ENCODE measurements at places on chromosomes 16 and 17.

DNA sequence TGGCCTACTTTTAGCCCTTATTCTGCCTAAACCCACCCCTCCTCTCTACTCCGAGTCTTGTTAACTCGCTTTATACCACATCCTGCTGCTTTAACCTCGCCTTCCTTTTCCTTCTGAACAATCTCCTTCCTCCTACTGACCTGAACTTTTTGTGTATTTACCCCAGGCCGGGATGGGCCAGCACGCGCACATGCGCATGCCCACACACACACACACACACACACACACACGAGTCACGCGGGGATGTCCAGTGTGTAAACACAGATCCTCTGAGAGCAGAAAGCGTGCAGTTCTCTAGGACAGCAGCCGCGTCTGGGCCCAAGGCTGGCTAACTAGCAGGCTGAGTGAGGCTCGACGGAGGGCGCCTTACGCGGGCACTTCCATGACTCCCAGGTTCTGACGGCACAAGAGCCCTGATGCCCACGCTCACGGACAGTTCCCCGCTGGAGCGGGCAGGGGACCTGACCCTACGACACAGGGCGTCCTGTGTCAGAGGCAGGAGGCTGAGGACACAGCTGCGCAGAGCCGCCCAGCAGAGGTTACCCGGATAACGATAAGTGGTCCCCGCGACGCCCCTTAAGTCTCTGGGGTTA, 610 bp downstream of the PIK3R5 start:
- DNase-seq, result peak; percentile 80

- no peak for DNase-seq
Measured at GRCh38 chr16:27429330-27429871, 27.4 kb downstream of the IL21R start.

DNA sequence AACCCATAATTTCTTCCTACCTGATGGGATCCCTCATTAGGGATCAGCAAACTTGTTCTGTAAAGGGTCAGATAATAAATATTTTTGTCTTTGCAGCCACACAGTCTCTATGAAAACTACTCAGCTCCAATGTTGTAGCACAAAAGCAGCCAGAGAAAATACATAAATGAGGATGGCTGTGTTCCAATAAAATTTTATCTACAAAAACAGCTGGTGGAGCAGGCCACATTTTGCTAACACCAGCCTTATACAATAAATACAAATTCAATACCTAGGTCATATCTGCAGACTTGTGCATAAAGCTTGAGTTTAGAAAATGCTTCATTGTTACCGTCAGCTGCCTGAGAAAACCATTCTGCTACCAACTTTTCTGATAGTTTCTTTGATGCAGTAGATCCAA, 38.4 kb upstream of the INTS2 start:
- DNase-seq, result no peak

- DNase-seq, result peak; percentile 69
Measured at GRCh38 chr17:60139438-60140285, 10.1 kb upstream of the CA4 start.

GRCh38 chr16:85733155-85733838, 17.6 kb downstream of the C16orf74 start:
- no peak for DNase-seq

- no peak for DNase-seq
Measured at GRCh38 chr17:40402668-40403067, 15.0 kb downstream of the TOP2A start.

DNA sequence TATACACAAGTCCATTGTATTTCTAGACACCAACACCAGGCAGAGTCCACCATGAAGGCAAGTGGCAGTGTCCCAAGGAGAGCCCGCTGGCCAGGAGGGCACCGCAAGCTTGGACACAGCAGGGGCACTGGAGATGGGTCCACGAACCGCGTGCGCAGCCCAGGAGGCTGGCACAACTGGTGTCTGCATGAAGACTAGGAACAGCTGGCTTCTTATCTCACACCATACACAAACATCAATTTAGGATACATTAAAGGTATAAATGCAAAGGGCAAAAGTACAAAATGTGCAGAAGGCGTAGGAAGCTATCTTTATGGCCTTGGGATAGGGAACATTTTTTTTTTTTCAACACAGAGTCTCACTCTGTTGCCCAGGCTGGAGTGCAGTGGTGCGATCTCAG, 52.4 kb downstream of the ANKRD11 start:
- DNase-seq, result no peak

DNA sequence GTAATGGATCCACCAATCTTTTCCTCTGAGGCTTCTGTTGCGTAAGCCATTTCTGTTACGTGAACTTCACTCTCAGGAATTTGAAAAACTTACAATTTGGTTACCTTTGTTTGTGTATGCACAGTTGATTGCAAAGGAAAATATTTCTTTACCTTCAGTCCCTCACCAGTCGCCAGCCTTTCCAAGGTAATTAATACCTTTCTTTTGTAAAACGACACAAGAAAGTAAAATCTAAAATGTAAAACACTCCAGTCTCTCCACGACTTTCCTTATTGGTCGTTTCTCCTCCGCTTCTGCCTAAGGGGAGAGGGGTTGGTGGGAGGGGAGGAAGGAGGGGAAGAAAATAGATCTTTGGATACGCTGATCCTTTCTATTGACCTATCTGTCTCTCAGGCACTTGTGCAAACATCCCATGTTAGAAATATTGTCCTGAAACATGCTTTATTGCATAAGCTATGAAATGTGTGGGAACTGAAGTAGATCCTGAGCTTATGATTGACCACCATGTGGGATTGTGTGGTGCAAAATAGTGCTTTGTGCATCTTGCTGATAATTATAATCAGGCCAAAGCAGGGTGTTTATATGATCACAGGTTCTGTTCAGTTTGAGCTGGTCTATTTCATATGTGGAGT, 32.4 kb upstream of the EFCAB13 start:
- DNase-seq, result no peak

- DNase-seq, result no peak
Measured at GRCh38 chr17:61728297-61728836, 135.0 kb downstream of the BRIP1 start.

GRCh38 chr17:2634361-2634960, 41.0 kb downstream of the PAFAH1B1 start:
- DNase-seq, result no peak

GRCh38 chr17:19991252-19991885, 13.7 kb upstream of the AKAP10 start:
- DNase-seq, result no peak

DNA sequence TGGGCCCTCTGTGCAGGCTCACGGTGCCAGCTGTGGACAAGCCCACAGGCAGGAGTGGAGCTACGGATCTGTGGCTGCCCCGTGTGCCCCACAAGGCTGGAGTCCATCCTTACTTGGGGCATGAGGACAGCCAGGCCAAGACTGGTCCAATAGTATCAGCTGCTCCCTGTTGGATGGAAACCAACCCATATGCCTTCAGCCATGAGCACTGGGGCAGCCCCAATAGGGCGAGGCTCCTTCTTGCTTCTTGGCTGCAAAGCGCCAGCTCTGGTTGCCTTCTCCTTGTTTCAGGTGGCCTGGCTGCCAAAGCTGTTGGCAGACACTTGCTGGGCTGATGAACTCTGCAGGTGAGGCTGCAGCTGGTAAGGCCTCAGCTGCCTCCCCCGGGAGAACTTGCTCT, 188.0 kb downstream of the ENGASE start:
- no peak for DNase-seq

- no peak for DNase-seq
Measured at GRCh38 chr16:11398851-11399250, 53.6 kb downstream of the RMI2 start.

GRCh38 chr17:69078864-69079263, 18.1 kb upstream of the ABCA9 start:
- no peak for DNase-seq

- DNase-seq, result no peak
Measured at GRCh38 chr16:72291121-72291520, 119.2 kb upstream of the PMFBP1 start.

DNA sequence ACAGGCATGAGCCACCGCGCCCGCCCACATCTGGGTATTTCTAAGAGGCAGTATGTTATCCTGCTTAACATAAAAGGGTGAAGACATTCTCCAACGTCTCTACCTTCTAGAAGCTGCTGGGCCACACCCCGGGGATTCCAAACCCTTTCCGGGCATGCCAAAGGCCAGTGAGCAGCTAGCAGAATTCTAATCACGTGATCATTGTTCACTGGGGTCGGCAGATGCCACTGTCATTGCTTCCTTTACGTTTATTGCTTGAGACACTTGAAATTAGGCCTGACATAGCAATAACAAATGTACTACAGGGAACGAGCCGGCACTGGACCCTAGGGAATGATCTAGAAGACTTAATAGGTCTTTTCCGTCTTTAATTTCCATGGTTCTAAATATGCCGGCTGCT, 141.2 kb upstream of the ZFHX3 start:
- no peak for DNase-seq

- DNase-seq, result no peak
Measured at GRCh38 chr16:85436207-85436606, 176.9 kb upstream of the GSE1 start.

DNA sequence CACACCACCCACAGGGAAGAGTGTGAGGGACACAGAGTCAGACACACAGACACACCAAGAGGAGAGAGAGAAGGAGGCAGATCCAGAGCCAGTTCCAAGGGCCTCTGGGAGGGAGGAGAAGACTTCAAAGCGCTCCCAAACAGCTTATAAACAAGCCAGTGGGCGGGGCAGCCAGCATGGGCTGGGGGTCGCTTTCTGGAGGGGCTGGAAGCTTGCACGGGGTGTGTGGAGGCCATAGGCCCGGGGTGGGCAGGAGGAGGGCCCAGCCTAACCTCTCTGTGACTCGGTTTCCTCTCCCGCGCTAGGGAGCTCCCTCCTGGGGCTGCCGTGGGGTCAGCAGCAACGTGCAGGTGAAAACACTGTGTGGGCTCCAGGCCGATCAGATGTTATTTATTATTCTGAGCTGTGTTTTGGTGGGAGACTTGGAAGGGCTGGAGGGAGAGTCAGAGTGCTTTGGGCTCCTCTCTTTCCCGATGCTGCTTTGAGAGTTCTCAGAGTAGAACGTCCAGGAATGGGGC, 2.5 kb upstream of the WFIKKN2 start:
- DNase-seq, result no peak

DNA sequence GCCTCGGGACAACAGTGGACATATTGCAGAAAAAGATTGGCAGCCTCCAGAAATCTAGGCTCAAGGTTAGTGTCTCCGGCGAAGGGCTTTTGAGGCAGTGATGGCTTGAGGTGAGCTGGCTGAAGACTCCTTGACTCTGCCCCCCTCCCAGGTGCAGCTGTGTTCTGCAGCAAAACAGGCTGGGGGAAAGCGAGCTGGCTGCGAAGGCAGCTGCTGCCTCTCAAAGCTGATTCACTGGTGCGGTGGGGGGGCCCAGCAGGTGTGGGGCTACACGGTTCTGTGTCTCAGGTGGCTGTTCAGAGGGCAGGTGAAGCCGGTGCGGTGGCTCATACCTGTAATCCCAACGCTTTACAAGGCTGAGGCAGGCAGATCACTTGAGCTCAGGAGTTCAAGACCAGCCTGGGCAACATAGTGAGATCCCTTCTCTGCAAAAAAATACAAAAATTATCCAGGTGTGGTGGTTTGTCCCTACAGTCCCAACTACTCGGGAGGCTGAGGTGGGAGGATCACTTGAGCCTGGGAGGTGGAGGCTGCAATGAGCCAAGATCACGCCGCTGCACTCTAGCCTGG, 22.9 kb downstream of the C16orf96 start:
- DNase-seq, result no peak

DNA sequence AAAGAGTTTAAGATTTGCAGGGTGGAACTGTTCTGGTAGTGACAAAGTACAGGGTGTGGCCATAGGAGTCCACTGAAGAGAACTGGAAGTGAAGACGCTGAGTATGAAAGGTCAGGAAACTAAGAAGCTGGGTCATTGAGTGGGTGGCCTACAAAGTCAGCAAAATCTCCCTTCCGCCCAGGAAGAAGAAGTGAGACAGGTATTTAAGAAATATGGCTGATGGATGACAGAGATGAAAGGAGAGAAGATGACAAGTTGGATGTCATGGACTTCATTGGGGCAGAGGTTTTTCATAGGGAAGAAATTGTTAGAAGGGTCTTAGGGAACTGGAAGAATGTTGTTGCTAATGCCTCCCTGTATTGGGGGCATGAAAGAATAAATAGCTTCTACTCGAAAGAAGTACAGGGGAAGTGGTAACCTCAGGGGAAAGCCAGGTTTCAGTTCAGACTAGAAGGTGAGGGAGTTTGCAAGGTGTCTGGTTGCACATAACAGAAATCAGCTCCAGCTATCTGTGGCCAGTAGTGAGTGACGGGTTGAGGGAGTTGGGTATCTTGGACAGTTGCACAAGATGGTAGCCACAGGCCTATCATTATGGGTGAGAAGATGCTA, 33.6 kb upstream of the MED13 start:
- DNase-seq, result no peak

DNA sequence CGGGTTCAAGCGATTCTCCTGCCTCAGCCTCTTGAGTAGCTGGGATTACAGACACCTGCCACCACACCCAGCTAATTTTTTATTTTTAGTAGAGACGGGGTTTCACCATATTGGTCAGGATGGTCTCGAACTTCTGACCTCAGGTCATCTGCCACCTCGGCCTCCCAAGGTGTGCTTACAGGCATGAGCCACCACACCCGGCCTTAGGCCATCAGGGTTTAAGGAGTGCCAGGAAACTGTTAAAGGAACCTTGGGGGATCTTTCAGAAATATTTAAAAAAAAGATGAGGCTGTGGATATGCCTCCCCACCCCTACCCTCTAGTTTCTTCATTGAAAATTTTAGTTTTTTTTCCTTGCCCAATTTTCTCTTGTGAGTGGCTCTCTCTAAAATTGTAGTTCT, 31.4 kb upstream of the UBE2G1 start:
- no peak for DNase-seq

DNA sequence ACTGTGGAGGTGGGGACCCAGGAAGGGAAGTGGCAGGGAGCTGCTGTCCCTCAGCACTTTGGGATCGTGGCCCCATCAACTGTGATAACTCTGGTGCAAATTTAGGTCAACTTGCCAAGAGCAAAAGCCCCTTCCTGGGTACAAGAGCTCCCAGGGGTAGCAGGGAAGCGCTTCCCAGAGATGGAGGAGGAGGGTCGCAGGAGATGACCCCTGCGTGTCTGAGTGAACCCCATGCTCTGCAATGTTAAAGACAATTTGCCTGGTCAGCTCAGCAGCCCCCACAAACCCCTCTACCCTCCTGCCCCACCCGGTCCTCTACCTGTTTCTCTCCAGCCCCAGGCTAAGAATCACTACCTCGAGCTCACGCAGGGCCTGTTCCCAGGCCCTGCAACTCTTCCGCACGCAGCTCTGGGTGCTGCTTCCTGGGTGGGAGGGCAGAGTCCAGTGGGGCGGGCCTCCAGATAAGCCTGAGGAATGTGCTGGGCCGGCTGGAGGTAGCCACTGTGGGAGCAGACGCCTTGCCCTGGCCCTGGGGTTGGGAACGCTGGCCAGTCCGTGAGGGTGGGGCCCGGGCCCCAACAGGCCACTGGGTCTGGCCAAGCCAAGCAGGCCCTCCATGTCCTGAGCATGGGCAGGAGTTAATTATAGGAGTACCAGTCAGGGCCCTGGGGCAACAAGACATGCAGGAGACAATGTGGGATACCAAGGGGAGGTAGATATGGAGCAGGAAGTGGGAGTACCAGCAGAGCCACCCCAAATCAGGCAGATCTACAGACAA, 6.1 kb downstream of the DOK4 start:
- no peak for DNase-seq

DNA sequence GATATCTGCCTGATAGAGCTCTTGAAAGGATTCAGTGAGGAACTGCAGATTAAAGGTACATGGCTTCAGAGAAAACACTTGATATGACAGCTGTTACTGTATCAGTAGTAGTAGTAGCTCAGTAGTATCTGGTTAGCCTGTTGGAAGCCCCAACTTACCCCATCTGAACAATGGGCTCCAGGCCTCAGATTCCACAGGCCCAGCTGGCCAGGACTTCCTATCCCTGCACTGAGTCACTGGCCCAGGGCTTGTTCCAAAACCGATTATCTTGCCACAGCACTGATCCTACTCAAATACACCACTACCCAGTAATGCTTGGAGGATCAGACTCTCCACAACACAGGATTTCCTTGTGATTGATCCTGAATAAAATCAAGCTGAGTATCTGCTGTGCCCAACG, 32.6 kb downstream of the DCUN1D3 start:
- no peak for DNase-seq

Data from CD4-positive, alpha-beta T cell (primary cell).